T-helper 22 cell (primary cell): ENCODE measurements at places on chromosomes 4 and X.

GRCh38 chrX:123878252-123878721, 18.4 kb downstream of the XIAP start:
- DNase-seq = no peak

GRCh38 chr4:17865866-17866363, 55.1 kb downstream of the NCAPG start:
- DNase-seq = no peak

- no peak for DNase-seq
These were observed 108.4 kb downstream of the CHIC2 start for GRCh38 chr4:53956053-53956452.

- DNase-seq = no peak
These were observed 538.3 kb upstream of the PCDH7 start for GRCh38 chr4:30181918-30182317.

- DNase-seq = no peak
These were observed 162.5 kb downstream of the PRDM5 start for GRCh38 chr4:120760047-120760446.

DNA sequence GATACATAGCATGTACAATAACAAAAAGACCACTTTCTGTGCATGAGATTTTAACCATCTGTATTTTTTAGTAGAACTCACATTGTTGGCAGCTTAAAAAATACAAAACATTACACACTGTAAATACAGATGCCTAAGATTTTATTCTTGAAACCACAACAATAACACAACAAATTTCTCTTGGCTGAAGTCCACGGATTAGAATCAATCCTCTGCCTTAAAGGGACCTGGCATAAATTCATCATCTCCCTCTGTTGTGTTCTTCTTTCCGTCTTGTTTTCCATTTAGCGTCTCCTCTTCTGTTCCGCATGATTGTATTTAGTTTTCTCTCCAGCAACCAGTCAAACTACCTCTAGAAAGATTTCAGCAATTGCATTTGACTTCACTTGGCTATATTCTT, 231.0 kb downstream of the SPOCK3 start:
- no peak for DNase-seq

GRCh38 chrX:11352296-11352741, 59.1 kb downstream of the AMELX start:
- DNase-seq = no peak
